ENCODE measurements at places on chromosomes 3 and 15.

DNA sequence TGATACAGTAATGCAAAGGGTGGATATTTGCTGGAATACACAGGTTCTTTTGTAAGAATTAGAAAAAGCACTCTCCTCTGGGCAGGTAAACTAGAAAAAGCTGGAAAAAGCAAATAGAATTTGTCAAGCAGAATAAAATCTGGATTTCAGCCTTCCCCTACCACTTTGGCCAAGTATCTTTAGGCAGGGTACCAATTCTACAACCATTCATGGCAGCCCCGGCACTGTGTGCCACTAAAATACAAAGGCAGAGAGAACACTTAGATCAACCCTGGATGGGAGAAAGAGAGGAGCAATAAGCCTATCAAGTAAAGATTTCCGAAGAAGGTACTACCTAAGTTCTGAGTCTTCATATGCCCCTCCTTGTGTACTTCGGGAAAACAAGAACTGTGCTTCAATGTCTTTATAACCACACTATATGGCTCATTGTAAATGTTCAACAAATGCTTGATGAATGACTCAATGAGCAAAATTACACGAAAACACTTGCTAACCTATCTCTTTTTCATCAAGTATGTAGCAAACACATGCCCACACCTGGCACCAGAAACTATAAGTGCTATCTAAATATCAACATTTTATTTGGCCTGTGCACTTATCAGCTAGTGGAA, 20.8 kb downstream of the STAG1 start:
- no peak for DNase-seq

DNA sequence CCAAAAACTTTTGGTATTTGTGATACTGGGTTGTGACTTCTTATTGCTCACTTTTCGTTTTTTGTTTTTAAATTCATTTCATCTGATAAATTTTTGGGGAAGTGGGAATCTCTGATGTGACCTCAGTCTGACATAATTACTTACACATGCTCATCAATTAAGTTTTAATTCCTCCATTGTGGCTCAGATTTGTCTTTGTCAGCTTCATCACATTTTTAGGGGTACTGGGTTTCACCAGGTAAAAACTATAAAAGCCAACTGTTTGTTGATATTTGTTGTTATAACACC, 425.3 kb upstream of the TGFBR2 start:
- DNase-seq = no peak

DNA sequence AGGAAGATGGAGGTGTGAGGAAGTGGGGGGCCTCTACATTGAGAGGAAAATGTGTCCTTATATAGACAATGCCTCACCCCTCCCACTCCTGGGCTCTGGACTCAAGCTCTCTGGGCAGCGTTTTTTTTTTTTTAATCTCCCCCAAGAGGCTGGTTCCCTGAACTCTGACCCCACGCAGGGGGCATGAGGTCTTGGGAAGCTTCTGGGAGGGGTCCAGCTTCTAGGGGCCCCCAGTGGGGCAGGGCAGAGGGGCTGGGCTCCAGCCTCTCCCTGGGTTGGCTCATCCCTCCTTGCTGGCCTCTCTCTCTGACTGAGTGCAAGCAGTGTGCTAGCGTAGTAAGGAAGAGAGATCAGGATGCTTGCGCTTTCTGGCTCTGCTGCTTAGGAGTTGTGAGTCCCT, 101.4 kb upstream of the HACD2 start:
- no peak for DNase-seq

DNA sequence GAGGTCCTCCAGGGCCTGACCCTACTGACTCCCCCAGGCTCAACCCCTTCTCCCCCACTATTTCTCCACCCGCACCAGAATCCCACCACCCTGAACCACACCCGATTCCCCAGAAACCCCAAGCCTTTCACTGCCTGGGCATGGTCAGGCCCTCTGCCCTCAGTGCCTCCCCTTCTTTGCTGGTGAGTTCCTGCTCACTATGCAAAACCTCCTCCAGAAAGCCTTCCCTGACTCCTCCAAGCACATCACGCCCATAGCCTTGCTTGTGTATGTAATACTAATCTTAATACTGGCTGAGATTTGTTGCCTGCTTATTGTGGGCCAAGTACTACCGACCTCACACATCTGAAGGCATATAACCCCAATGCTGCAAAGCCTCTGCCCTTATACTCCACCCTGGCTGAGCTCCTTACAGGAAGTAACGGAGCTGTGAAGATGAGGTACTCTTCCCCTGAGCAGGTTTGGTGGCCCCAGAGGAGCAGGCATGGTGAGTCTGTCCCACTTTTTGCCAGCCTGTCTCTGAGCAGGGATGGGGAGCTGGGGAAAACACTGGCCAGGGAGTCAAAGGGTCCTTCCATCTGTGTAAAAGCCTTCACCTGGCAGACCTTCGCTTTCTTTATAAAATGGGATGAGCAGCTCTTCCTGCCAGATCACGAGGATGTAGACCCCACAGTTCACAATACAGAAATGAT, 9.5 kb downstream of the RAB6B start:
- no peak for DNase-seq

- DNase-seq = no peak
Observed at GRCh38 chr15:58463815-58464650, 32.2 kb downstream of the LIPC start.

- DNase-seq = no peak
Observed at GRCh38 chr15:41578736-41579383, 19.8 kb downstream of the TYRO3 start.
